ENCODE measurements at places on chromosomes 6 and 20.
A peak's percentile ranks its signal among the peaks of the same experiment; 100 is the strongest.

DNA sequence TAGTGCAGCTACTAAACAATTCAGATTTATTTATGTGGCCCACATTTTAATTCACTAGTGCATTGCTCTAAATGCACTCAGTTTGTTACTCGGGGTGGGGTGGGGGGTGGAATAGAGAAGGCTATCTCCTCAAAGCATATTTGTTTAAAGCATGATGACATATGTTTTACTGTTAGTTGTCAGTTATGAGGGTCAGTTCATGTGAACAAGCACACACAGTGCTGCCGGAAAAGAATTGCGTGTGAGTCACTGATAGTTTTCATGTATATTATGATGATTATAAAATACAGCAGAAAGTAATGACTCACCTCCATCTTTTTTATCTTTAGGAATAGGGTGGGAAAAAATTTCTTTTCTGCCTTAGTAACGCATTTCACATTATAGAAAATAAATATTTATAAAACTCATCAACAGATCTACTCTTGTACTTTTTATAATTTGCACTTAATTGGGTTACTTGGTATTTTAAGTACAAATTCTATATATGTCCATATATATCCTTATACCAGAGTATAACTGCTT, 42.2 kb upstream of the STXBP5 start:
- no peak for DNase-seq

DNA sequence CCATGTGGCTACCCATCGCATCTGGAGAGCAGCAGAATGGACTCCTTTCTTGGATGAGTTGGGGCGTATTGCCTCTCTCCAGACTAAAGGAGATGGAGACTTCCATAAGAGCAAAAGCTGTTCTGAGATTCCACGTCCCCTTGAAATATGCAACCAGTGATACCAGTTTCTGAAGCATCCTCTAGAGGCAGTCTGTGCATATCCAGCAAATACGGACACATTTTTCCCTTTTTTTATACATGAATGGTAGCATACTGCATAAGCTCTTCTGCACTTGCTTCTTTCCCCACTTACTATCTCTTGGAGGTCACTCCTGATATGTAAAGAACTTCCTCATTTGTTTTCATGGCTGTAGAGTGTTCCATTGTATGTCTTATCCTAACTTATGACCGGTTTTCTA, 34.6 kb downstream of the TAF8 start:
- DNase-seq, result no peak

GRCh38 chr6:34806738-34807453, 15.0 kb downstream of the BLTP3A start:
- no peak for DNase-seq

GRCh38 chr6:149919834-149920225, 3.1 kb downstream of the RAET1G start:
- no peak for DNase-seq

- no peak for DNase-seq
Measured at GRCh38 chr20:49326026-49326425, 48.2 kb upstream of the ZNFX1 start.

DNA sequence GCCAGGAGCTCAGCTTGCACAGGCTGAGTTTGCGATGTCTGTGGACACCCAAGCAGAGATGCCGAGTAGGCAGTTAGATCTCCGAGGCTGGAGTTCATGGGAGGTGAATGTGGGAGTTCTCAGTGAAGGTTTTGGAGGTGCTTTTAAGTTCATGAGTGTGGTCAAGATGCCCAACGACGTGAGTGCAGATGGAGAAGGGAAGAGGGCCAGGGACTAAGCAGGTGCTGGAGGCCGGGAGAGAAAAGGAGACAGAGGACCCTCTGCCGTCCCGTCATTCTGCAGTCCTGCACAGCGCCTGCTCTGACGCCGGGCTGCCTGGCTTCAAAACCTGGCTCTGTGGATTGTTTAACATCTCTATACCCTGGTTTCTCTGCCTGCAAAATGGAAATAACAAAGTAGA, 15.5 kb downstream of the ITPR3 start:
- DNase-seq, result no peak

- DNase-seq, result no peak
Measured at GRCh38 chr6:113182370-113183141, 674.6 kb upstream of the MARCKS start.

- no peak for DNase-seq
Measured at GRCh38 chr6:40427196-40427595, 160.0 kb downstream of the LRFN2 start.

- no peak for DNase-seq
Measured at GRCh38 chr20:54219751-54220426, 12.0 kb downstream of the PFDN4 start.

DNA sequence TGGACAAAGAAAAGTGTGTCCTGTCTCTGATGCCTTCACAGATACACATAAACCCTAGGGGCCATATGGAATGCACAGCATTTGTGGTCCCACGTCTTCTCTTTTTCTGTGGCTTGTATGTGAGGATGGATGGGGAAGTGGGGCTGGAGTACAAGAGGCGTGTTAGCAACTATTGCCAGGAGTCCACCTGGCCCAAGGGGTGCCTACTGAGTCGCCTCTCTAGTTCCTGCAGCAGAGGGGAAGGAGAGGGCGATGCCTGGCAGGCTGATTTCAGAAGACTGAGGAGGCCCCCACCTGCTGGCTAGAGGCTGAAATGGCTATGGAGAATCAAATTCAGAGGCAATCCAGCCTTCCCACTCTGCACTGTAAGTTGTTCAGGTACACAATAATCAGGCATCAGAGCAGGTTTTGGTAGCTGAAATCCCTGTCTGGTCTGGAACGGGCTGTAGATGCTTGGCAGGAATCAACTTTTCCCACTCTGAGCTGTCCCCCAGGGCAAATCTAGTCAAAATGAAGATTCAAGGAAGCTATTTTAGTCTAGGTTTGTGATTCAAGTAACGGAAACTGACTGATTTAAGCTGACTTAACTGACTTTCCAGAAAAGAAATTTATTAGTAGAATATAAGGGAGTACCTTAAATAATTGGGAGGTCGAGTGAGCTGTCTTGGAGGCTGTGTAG, 14.9 kb upstream of the PPARD start:
- peak; percentile 53 for DNase-seq

GRCh38 chr6:55016261-55016660, 158.1 kb upstream of the HCRTR2 start:
- DNase-seq, result no peak

- no peak for DNase-seq
Measured at GRCh38 chr6:30154709-30155519, 6.1 kb downstream of the TRIM10 start.

DNA sequence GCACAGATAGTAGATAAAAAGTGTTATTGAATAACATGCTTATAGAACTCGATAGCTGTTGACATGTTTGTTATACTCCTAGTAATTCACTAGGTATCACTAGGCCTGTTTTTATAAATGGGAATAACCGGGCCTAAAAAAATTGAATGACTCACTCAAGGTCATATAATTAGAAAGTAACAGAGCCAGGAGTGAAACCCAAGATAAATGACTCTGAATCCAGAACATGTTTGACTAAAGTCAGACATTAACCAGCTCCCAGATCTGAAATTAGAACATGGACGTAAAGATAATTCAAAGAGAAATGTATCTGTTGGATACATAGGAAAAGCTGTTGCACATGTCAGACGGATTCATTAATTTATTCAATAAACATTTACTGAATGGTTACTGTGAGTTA, 26.9 kb downstream of the RGS17 start:
- DNase-seq, result no peak

DNA sequence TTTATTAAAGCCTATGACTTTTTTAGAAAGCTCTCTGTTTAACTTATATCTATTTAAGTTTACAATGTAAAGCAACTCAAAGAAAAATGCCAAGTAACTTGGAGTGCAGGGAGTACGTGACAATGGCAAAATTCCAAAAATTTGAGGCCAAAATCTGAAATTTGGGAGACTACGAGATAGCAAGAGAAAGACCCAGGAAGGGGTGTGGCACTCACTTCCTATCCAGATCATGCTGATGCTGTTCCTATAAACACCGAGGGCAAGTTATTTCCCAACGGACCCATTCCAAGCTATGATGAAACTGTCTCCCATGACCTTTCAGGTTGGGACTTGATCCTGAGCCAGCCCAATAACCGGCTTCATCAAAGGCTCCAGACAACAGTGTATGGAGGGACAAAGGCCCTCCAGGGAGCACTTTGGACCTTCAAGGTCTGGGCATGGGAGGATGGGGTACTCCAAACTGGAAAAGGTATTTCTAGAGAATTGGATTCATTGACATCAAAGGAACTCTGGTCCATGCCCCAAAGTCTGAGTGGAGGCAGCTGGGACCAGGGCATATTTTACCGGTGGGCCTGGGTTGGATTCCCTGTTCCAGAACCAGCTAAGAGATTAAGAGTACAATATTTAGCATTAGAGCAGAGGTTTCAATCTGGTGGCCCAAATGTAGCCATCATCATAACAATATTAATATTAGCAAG, 15.7 kb upstream of the SLC13A3 start:
- no peak for DNase-seq

DNA sequence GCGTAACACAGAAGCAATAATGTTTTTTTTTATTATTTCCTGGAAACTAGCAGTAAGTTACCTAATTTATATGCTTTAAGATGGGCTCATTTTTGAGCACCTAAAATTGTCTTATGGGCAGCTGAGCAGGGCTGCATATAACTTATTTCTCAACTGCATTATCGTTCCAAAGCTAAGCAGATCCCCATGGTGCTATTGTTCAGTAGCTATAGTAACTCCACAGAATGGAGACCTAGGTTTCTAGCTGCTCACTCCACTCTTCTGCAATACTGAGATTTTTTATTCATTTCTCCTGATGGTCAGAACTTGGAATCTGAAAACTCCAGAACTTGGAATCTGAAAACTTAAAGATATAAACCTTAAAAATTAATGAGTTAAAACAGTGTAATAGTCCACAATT, 18.7 kb downstream of the CRISP1 start:
- DNase-seq, result no peak

DNA sequence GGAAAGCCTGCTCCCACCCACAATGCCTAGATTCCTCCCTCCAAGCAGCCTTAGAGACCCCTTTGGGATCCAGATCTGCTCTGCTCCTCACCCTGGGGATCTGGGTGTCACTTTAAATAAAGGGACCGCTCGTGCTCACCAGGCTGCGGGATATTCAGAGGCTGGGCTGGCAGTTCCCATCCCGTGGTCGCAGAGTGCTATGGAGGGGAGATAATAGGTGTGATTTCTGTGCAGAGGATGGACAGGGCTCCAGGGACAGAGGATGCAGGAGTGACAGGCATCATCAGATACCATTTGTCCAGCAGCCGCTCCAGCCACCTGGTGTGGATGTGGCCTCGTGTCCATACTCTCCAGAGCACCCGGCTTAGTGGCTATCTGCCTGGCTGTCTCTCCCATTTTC, 415.9 kb upstream of the SULF2 start:
- DNase-seq, result no peak

GRCh38 chr20:14861028-14861699, 523.8 kb upstream of the FLRT3 start:
- DNase-seq, result no peak

Data from activated CD8-positive, alpha-beta memory T cell treated with anti-CD3 and anti-CD28 coated beads for 4 hours (primary cell).